ENCODE measurements at places on chromosomes 2 and 18.
A peak's percentile ranks its signal among the peaks of the same experiment; 100 is the strongest.

- no peak for DNase-seq
Observed at GRCh38 chr2:119598596-119599263, 54.5 kb downstream of the CFAP221 start.

DNA sequence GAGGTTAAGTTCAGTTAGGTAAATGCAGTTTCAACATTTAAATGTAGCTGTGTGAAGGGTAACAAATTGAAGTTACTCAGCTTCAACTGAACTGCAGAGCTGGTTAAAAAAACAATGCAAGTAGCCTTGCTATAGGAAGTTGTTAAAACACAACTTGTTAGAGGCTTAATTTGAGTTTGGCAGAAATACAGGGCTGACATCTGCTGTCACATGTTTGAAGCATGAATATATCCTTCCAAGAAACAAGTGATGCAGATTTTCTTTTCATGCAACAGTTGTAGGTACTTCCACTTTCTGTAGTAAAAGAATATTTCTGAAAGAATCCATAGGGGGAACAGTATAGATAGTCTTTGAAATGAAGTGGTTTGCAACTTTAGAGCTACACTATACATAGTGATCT lies 208.7 kb upstream of the RASGRP3 start:
- no peak for DNase-seq

DNA sequence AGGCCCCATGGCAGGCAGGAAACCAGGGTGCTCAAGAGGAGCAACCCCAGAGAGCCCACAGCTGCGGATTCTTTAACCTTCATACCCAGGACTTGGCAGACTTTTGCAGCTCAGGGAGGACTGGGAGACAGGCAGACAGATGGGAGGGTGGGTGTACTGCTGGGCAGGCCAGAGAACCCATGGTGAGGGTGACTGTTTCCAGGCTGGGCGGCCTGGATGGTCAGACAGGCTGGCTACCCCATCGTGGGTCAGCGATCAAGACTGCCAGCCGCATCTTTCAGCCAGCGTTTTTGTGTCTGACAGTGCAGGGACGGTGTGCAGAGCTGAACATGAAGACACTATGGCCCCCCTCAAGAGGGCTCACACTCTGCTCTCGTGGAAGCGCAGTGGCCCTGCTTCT lies 82.2 kb downstream of the MARCO start:
- no peak for DNase-seq

DNA sequence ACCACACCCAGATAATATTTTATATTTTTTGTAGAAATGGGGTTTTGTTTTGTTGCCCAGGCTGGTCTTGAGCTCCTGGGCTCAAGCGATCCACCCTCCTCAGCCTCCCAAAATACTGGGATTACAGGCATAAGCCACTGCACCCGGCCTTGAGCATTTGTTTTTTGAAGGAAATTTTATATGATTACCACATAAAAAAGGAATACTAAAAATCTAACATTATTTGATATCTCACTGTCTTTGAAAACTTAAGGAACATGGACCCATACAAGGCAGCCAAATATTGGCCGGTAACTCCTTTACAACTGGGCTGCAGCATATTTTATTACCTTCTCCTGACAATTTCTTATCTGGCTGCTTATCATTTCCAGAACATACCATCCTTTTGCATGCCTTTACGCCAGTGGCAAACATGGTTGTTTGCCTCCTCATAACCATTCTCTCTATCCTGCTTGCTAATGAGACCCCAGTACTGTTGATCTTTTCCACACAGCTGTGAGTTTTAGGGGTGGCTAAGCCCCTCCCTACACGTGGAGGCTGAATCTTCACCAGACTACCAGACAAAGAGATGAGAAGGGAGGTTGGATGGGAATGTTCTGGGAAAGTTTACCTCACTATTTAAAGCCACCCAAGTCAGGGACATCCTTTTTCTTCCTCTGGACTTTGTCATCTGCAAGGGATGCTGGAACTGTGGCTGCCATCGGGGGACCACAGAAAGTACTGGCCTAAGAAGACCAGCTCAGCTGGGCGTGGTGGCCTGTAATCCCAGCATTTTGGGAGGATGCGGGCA lies 157.5 kb downstream of the TGIF1 start:
- DNase-seq: no peak

- DNase-seq: no peak
Observed at GRCh38 chr2:172211512-172211911, 108.8 kb upstream of the DLX2 start.

DNA sequence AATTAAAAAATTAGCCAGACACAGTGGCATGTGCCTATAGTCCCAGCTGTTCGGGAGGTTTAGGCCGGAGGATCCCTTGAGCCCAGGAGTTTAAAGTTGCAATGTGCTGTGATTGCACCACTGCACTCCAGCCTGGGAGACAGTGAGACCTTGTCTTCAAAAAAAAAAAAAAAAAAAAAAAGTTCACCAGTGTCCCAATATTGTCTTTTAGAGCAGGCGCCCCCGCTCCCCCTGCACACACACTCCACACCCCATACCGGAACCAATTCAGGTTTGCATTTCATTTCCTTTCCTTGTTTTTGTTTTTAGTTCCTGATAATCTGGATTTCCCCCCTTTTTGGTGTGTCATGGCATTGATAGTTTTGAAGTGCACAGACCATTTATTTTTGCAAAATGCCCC lies 10.4 kb downstream of the TMEM87B start:
- no peak for DNase-seq

- peak; percentile 16 for DNase-seq
Observed at GRCh38 chr2:2646433-2647051, 315.5 kb upstream of the MYT1L start.

GRCh38 chr2:40879305-40879704 lies 427.4 kb upstream of the SLC8A1 start:
- no peak for DNase-seq

- no peak for DNase-seq
Observed at GRCh38 chr2:109497463-109497862, 116.3 kb downstream of the SEPTIN10 start.

- no peak for DNase-seq
Observed at GRCh38 chr2:215161301-215161829, 22.9 kb upstream of the ABCA12 start.

GRCh38 chr2:98664323-98664722 lies 55.9 kb downstream of the UNC50 start:
- DNase-seq: no peak

DNA sequence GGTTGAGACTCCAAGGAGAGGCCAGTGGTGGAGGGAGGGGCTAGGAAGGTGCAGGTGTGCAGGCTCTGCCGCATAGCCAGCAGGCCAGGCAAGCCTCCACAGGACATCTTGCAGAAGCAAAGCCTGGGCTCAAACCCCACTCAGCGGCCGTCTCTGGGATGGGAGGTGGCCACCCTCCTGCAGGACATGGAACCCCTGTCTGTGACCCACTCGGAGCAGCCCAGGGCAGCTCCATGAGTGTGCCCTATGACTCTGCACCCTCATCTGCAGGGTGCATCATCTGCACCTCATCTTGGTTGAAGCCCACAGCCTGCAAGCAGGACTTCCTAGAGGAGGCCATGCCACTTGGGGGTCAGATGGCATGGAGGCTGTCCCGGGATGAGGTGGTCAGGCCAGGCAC lies 46.3 kb downstream of the GPC1 start:
- DNase-seq: no peak

DNA sequence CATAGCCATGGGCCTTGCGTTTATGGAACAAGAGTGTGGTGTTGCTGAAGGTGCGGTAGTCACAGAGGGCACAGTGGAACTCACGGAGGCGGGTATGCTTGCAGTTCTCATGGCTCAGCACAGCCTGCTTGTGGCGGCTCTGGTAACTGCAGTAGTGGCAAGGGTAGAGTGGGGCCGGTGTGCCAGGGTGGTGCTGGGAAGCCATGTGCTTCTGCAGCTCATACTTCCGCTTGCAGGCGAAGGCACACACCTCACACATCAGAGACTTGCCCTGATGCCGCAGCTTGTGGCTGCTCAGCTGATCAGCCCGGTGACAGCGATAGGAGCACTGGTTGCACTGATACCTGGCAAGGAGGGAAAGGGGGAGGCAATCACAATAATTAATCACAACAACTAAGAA lies 14.7 kb downstream of the ZNF142 start:
- DNase-seq: no peak

DNA sequence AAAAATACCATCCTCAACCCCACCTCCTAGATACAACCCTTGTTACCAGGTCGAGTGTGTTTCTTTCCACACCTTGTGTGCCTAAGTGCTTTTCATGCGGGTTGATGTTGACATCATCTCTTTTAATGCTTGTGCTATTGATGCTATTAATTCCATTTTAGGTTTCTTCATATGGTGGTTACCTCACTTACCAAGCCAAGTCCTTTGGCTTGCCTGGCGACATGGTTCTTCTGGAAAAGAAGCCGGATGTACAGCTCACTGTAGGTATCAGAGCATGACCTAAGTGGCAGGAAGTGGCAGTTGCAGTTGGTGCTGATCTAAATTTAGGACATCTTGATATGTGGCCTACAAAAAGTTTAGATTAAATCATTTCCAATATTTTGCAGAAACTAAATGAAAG lies 149.9 kb upstream of the TTC39C start:
- peak; percentile 11 for DNase-seq

DNA sequence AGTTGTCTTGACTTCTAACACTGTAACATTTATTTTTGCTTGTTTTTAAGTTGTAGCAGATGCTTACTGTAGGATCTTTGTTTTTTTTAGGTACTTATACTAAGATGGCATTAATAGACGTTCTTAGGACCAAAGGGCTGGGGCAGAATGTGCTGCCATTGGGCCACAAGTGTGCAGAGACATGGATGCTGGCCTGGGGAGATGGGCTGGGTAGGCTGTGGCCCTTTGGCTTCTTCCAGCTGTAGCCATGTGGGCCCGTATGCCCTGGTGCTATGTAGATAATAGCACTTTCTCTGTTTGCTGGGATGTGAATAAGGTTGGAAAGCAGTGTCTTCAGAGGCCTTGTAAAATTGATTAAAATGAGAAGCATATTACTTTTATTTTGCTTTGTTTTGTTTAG lies 18.8 kb downstream of the RAB31 start:
- no peak for DNase-seq

DNA sequence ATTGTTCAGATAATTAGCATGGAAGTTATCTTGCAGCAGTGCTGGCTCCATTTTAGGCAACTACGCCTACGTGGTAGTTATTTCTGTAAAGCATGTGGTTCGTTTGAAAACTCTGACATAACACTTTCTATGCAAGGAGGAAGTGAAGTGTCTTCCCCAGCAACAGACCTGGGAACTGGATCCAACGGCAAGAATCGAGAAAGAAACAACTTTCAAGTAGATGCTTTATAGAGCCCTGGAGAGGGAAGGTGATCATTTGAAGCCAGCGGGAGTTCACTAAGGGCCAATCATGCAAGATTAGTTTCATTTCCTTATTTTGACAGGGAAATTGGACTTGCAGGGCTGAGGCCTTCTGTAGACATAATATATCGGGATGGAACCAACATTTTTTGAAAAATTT lies 218.3 kb downstream of the ACKR3 start:
- DNase-seq: no peak

DNA sequence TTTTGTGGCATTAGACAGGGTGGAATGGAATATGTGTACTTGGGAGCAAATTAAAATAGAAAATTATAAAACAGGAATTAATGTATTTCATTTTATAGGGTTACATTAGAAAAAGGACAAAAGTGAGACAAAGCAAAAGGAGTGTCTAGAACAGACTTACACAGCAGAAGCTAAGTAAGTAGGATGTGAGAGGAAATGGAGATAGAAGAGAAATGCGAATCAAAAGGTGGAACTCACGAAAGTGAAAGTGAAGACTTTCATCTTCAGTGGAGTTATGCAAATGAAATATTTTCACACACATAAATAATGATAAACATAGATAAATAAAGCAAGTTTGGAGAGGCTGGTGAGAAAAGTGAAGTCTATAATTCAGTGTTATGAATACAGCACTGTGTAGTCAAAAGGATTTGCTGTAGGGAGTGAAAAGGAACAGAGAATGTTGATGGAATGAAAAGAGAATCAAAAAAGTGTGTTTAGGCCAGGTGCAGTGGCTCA lies 94.8 kb downstream of the DLGAP1 start:
- DNase-seq: no peak

DNA sequence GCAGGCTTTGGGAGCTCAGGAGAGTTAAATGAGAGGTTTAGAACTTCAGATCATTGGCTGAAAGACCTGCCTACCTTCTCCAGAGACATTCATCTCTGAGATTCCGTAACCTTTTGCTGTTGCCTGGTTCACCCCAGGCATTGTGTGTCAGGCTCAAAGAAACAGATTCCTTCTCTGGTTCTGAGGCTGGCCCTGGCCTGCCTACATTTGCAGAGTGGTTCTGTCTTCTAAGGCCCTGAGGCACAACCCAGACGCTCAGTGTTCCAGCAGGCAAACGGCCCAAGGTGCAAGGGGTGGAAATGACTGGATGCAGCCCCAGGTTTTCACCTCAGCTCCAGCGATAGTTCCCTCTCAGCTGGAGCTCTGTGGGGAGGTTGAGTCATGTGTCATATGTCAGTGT lies 48.3 kb downstream of the MYO3B start:
- no peak for DNase-seq

DNA sequence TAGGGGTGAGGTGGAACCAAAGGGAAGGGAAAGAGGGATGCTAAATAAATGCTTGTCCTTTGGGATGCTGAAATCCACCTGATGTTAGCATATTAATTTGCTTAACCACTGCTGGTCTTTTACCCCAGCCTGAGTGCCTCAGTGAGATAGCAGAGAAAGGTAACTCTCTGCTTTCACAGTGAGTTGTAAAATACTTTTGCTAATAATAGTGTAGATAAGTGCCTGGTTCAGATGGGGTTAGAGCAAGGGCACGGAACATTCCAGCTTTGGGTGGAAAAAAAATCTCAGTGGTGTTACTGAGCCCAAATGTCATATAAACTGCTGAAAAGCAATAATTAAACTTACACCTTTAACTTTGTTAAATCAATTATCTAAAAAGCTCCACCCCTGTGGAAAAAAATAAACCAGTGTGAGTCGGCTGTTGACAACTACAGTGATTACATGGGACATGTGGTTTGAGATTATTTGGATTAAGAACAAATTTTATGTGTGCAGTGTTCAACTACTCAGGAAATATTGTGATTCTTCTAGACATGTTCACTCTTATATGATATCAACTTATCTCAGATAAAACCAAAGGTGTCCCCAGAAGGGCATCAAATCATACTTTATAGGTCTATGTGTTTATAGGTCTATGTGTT lies 21.1 kb upstream of the RND3 start:
- DNase-seq: no peak

DNA sequence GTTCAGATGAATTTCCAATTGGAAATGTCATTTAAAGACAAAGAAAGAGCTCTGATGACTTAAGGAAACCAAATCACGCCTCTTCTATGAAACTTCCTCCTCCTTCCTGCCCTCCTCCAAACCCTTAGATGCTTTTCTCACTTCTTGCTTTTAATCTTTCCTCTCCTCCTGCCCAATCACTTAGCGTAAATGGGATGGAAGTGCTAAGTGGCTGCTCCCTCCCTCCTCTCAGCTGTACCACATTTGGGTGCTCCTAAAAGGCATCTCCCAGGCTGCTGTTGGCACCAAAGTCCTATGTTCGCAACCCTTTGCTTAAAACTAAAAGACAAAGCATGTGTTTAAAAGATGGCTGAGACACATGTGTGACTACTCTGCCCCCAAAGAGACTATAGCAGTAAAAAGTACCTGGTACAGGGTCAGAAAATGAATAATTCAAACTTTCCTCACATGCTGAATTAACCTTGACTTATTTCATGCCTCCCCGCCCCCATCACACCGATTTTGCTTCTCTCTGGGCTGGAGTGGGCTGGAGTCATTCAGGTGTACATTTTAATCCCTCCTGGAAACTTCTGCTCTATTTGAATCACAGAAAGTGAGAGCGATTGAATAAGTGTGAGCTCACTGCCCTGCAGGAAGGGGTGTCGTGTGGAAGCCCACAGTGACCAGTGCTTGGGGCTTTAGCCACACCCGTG lies 59.2 kb upstream of the KLF7 start:
- no peak for DNase-seq
